CD8-positive, alpha-beta T cell (primary cell): ENCODE measurements at places on chromosomes 6 and 20.
A peak's percentile ranks its signal among the peaks of the same experiment; 100 is the strongest.

DNA sequence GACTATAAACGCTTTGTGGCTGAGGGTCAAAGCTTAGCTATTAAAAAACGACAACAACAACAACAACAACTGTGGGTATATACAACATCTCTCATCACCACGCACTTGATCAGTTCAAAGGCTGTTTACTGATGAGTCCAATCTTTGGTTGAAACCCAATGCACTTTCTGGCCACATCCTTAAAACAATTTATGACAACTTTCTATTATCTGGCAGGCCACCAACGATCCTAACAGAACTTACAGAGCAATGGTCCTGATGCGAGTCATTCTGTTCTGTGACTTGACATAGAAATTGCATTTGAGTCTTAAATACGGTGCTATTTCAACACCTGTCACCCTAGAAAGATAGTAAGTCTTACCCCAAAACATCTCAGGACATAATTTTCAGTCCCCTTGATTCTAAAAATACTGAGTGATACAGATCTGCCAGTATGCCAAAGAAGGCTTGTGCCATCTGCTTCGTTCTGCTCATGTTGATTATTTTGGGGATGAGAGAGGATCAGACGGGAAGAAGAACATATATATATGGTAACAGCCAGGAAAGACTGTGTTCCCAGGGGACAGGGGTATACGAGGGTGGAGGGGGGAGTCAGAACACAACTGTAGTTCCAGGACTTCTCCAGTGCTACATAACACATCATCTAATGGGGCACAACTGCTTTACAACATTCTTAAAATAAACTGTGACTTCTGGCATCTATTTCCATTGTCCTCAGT lies 55.8 kb downstream of the PLAGL1 start:
- no peak for DNase-seq

DNA sequence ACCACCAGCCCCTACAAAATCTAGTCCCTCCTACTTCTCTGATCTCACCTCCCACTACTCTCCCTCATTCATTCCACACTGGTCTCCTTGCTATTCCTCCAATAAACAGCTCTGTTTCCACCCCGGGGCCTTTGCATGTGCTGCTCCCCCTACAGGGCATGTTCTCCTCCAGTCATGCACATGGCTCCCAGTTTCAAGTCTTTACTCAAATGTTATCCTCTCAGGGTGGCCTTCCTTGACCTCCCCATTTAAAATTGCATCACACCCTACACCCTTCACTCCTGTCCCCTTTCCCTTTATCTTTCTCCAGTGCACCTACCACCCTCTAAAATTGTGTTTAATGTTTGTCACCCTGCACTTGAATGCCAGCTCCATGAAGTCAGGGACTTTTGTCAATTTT lies 174.5 kb downstream of the MRPL14 start:
- no peak for DNase-seq

DNA sequence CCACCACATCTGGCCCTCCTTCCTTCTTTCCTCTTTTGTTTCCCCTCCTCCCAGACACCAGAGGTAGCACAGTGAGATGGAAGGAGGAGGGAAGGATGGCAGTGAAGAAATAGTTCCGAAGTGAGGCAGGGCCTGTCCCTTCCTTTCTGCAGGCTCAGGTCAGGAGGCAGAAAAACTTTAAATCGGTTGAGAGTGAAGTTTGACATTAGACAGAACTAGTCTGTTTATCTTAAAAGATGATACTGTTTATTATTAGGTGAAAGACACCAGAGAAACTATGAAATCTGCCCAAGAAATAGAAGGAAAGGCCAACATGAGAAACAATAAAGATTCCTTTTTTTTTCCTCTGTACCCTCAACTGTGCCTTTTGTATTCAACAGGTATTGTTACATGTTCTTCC lies 670.3 kb downstream of the UTRN start:
- no peak for DNase-seq

- no peak for DNase-seq
Measured at GRCh38 chr6:88378639-88379038, 212.5 kb upstream of the CNR1 start.

DNA sequence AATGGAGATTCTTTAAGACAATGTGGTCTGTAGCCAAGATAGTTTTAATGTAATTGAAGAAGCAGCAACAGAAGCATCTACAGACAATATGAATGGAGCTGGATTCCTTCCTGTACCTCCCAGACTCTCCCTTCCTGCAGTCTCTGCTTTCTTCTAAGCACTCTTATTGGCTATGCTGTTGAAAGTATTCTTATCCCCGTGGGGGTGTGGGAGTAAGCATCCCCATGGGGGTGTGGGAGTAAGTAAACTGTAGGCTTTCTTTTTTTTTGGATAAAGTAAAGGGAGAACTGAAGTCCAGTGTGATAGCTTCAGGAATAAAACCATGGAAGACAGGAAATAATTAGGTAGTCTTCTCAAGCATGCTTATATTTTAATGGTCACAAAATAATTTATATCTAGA lies 4.1 kb downstream of the PKIB start:
- no peak for DNase-seq

- DNase-seq = no peak
Measured at GRCh38 chr6:44806656-44807055, 419.1 kb downstream of the CDC5L start.

DNA sequence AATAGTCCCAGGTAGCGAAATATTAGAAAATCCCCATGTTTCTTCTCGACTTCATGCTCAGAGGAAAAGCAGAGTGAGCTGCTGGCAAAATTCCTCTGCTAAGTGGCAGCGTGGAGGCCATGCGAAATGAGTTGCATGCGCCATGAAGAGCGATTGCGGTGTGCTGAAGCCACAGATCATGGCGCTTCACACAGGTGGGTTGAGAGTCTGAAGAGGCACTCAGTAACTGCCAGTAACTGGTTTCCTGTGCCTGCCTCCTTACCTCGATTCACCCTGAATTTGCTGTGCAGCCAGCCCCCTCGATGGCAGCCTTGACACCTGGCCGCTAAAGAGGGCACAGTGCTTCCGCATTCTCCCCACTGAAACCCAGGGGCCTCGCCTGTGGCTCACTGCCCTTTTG lies 301.5 kb downstream of the NRN1 start:
- DNase-seq = no peak

DNA sequence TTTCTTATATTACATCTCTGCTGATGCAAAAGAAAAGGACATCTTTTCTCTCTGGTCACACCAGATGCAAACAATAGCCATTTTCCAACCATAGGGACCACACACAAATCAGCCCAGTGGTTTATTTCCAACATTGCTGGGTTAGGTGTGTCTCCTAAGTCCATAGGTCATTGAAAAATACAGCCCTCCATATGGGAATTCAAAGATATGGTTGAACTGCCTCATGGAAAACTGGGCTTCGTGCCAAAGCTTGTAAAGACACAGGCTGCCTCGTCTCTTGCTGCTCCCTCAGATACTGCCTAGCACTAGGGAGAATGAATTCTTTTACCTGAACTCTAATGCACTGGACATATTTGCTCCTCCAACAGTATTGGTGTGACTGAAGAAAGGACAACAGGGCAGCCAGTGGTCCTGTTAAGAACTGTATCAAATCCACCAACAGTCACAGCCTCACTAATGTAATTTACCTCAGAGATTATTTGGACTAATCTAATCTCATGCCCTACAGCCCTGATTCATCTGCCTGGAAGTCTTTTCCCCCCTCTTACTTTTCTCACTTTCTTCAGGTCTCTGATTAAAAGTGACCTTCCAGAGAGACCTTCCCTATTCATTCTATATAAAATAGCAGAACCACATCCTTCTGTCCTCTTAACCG lies 48.3 kb upstream of the TBC1D32 start:
- DNase-seq = no peak

- no peak for DNase-seq
Measured at GRCh38 chr20:63145156-63145555, 70.8 kb downstream of the YTHDF1 start.

- DNase-seq = no peak
Measured at GRCh38 chr20:12511499-12511898, 497.3 kb upstream of the SPTLC3 start.

- DNase-seq = no peak
Measured at GRCh38 chr6:22102671-22103070, 194.2 kb downstream of the PRL start.

GRCh38 chr6:166540631-166541331 lies 45.7 kb downstream of the RAMACL start:
- peak; percentile 66 for DNase-seq

DNA sequence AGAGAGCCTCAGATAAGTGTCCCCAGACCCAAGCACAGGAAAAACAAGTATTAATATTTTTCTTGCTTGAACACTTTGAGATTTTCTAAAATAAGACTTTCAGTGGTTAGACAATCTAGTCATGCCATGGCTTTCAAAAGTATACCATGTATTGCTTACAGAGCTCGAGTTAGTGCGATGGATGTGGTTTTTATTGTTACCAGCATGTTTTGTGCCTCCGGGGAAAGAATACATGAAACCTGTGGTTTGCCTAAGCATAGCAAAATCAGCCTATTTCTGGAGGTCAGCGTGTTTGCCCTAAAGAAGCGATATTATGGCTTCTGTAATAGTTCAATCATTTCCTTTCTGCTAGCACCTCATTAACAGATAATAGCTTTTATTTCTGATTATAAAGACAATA lies 21.6 kb downstream of the RIN2 start:
- DNase-seq = no peak

DNA sequence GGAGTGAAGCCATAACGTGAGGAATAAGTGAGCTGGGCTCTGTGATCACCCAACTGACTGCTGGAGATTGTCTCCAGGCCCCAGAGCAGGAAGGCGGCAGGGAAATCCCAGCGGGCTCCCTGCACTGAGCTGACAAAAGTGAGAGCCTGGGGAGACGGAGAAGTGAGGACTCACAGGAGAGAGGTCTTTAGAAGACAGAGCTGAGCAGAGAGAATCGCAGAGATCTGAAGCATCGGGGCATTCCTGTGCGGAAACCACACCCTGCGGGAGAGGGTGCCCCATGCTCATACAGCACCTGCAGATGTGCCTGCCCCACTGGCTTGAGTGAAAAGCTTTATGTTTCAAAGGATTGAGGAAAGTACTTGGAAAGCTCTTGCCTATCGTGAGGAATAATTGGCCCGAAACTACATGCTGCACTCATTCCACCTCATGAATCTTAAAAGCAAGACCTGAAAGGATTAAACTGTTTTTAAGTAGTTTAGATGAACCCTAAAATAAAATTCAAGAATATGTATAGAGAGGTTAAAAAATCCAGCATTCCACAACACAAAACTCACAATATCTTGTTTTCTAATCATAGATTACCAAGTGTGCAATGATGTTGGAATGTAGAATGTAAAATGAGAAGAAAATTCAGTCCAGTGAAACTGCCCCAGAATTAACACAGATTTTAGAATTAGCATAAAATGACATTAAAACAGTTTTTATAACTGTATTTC lies 17.7 kb upstream of the THBS2 start:
- no peak for DNase-seq

DNA sequence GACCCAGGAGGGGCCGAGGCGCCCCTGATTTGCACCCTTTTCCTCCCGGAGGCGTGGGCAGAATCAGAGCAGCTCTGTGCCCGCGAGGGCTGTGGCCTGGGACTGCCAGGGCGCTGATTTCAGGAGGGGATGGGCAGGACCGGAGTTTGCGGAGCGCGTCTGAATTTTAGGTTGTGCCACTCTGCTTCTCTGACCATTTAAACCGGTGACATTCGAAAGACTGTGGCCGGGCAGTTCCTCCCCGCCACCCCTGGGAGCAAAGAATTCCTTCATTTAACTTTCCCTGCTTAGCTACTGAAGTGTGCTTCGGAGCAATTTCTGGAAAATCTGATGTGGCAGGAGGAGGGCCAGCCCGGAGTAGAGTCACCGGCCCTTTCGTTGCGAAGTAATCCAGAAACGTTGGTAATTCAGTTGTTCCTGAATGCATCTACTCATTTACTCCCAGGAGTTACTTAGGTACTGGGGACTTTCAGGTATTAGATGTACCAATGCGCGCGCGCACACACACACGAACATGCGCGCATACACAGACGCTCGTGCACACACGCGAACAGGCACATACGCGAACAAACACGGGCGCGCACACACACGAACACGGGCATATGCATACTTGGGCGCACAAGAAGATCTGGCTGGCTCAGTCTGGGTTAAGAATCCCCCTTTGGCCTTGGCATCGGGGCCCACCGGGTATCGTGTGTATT lies 568 bp downstream of the CCDC170 start:
- no peak for DNase-seq

DNA sequence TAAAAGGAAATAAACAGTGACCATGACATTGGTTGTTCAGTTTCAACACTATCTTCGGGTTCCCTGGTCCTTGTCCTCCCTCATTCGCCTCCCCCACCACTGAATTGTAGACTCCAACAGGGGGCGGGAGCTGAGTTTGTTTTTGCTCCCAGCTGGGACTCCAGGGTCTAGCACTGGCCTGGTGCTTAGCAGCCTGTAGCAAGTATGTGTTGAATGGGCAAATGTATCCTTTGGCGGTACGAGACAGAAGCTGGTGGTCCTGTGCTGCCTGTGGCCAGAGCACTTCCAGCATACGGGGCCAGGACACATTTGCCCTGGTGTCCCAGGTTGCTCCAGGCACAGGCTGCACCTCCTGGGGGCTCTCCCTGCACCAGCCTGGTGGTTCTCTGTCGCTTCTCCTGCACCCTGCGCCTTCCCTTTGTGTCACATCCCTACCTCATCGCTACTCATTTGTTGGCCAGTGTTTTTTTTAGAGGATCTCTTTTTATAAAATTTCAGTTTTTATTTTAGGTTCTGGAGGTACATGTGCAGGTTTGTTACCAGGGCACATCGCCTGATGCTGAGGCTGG lies 40.1 kb downstream of the PHACTR3 start:
- no peak for DNase-seq

DNA sequence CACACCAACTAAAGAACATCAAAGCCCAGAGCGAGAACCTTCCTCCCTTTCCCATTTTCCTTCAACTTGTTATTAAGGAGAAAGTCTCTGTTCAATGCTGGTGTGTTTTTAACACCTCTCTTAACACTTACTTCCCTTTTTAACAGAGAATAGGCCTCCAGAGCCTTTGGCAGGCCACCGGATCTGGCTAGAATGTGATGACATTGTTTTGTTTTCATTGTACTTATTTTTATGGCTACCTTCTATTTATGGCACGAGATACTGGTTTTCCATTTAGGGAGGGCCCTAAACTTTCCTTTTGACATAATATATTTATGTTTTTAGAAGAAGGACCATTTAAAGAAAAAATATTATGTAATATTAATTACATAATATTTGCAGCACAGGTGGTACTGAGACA lies 21.6 kb downstream of the TCF15 start:
- DNase-seq = no peak

DNA sequence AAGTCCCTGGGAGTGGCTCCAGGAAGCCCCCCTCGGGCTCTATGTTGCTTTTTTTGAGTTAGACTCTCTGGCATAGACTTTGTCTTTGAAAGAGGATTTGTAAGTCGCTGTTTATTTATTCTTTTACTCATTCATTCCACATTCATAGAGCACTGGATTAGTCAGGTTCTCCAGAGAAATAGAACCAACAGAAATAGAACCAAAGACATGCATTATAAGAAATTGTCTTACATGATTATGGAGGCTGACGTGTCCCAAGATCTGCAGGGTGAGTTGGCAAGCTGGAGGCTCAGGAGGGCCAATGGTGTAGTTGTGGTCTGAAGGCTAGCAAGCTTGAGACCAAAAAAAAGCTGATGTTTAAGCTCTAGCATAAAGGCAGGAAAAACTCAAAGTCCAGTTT lies 98.3 kb upstream of the CHD6 start:
- no peak for DNase-seq
